GM19239 (cell line): ENCODE measurements at places on chromosomes 12 and 14.

GRCh38 chr12:51905471-51906429, 1.6 kb upstream of the ACVRL1 start:
- DNase-seq, result no peak

GRCh38 chr12:6699259-6699988, 1.2 kb downstream of the PIANP start:
- DNase-seq, result no peak

DNA sequence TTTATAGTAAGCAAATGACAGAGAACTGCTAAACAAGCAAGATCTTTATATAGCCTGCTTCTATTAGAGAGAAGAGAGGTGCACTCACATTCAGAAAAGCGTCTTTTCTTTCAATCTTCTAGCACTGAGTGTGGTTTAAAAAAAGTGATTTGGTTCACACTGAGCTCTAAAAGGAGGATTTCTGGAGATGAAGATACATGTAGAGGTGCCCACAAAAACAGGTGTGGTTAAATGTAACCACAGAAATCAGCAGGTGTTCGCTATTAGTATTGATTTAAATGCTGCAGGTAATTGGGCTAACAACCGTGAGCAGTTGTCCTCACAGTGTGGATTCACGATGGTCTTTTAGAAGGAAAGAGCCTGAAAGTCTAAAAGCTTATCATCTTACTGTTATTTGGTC, 10.7 kb downstream of the PKP2 start:
- DNase-seq, result no peak

GRCh38 chr12:91529829-91530228, 347.2 kb upstream of the DCN start:
- no peak for DNase-seq

- no peak for DNase-seq
Observed at GRCh38 chr12:69105101-69105962, 134.0 kb upstream of the CPSF6 start.

GRCh38 chr14:20801726-20802125, 918 bp downstream of the RNASE1 start:
- DNase-seq, result no peak
